Immature natural killer cell (primary cell): ENCODE measurements at places on chromosomes 16 and 17.

DNA sequence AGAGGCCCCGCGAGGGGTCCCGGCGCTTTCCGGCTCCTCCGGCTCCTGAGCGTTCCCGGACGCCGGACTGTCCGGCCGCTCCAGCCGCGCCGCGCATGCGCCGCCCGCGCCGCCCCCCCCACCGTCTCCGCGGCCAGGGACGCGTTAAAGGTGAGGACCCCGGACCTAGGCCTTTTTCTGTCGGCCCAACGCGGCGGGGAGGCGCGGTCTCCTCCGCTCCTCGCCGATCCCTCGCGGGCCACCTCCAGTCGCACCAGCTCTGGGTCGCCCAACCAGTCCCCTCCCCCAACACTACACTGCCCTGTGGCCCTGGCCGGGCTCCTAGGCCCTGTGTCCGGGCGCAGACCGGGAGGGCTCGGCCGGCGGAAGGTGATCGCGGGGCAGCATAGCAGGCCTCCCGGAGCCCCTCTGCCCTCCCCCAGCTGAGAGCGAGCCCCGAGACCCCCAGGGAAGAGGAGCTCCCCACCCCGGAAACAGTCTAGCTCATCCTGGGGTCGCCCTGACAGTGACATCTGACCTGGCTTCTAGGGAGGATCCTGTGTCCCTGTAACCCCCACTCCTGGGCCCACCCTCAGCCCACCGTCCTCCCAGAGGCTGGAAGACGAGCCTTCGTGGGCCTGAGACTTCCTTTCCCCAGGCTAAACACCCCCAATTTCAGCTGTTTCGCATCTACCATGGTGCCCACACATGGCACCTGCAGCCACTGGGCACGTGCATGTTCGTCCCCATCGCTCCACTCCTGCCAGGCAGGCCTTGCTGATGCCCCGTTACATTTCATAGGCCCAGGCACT lies 14.7 kb upstream of the BCAR1 start:
- no peak for DNase-seq

GRCh38 chr17:57911834-57912673 lies 43.2 kb downstream of the CUEDC1 start:
- DNase-seq = no peak

DNA sequence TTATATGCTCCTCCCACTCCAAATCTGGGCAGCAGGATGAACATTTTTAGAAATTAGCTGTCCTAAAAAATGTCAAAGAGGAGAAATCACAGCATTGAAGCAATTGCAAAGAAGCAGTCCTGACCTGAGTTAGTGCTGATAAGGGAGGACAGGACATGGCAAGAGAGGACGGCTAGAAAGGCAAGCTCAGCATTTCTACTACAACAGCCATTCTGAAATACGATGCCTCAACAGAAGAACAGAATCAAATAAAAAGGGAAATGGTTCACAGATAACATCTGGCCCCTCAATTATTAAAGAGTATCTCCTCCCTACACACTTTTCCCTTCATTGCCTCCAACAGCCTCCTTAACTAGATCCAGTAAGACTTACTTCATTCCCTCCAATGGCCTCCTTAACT lies 18.3 kb downstream of the VPS53 start:
- DNase-seq = no peak

DNA sequence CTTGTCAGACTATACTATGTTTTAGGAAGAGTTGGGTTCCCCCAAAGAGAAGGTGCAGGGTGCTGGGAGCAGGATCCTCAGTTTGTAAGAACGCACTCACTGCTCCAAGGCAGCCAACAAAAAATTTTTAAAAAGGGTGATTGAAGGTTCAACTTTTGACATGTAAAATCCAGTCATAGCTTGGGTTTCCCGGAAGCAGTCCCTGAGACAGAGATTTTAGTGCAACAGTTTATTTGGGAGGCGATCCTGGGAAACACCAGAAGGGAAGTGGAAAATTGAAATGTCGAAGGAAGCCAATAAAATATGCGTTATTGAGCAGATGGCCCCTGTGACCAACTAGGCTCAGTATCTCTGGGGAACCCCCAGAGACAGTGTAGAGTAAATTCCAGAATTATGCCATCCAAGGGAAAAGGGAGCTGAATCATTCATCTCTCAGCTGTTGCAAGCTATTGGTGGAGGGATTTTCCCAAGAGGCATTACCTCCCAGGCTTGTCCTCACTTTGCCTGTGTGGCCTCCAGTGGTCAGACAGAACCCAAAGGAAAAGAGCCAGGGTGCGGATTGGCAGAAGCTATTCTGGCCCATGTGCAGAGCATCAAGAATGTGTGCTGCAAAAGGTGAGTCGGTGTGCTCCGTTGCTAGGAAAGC lies 72.9 kb downstream of the HS3ST3B1 start:
- no peak for DNase-seq

GRCh38 chr16:1258906-1259759 lies 3.3 kb downstream of the TPSD1 start:
- peak; percentile 10 for DNase-seq

DNA sequence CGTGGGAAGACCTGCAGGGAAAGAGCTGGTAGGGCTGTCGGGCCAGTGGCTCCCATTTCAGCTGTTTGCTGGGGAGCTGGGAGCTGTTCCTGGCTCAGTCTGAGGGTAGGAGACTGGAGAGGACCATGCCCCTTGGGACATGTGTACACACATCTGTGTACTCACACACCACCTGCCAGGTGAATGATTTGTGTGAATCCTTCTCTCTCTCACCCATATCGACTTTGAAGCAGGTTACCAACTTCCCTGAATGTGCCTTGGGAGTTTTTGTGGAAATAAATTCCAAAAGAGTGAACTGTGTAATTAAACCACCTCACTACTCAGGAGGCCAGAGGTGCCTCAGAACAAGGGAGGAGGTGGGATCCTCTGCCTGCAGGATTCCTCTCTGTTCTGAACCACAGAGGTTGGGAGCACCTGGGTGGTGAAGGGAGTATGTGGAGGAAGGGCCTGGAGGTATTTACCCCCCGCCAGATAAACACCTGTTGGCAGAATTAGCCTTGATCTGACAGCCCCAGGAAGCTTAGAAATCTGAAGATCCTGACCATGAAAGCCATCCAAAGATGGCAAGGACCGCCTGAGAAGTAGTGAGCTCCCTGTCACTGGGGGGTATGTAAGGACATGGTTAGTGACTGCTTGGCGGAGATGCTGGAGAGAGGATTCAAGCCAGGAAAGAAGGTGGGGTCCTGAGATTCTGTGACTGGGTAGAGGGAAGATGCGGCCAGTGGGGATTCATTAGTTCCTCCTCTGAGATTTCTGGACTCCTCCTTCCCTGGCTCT lies 3.3 kb downstream of the ABCC3 start:
- DNase-seq = no peak
